ENCODE measurements at places on chromosomes 2 and 18.

DNA sequence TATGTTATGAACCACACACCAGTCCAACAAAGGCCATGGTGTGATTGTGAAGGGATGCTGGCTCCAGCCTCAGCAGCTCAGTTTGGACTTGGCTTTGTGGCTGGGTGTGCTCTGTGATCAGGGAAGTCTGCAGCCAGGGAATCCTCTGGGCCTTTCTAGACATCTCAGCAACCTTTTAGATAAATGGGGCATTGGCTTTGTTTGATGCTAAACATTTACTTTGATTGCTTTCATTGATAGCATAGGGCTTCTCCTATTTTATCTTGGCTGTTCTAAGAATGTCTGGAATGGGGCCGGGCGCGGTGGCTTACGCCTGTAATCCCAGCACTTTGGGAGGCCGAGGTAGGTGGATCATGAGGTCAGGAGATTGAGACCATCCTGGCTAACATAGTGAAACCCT, 104.5 kb downstream of the VAPA start:
- no peak for DNase-seq

- no peak for DNase-seq
Observed at GRCh38 chr2:177255227-177255601, 9.3 kb downstream of the NFE2L2 start.

- no peak for DNase-seq
Observed at GRCh38 chr2:11314487-11314886, 29.9 kb downstream of the ROCK2 start.

- DNase-seq = no peak
Observed at GRCh38 chr2:210299866-210300373, 15.1 kb downstream of the MYL1 start.
